ENCODE measurements at places on chromosomes 11 and 22. TPM values are rescaled to one million over a fixed set of nuclear protein-coding genes. Genes with fewer than 3 reads are reported as not detected.
A peak's percentile ranks its signal among the peaks of the same experiment; 100 is the strongest.

DNA sequence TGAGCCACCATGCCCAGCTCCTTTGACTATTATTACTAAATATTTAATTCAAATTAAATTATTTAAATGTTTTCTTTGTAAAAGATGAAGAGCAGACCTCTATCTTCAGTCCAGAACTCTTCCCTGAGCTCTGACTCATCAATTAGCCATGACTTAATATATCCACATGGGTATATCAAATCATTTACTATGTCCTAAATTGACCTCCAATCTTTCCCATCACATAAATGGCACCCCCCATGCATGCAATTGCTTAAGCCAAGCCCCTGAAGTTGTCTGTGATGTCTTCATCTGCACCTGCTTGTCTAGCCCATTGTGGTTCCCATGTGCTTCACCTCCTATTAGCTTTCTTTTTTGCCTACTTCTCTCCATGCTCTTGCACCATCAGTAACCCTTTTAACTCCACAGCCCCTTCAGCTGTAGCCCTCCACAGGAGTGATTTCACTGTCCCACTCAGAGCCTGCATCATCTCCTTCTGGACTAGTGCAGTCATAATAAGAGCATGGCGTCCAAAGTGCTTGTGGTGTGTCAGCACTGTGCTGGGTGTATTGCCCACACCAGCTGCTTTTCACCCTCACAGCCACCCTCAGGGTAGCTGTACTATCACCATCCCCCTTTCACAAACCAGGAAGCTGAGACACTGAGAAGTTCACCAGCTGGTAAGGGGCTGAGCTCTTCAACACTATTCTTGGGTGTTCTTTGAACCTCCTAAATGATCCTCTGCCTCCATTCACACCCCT lies 11.8 kb upstream of the THY1 start:
- no peak for DNase-seq

DNA sequence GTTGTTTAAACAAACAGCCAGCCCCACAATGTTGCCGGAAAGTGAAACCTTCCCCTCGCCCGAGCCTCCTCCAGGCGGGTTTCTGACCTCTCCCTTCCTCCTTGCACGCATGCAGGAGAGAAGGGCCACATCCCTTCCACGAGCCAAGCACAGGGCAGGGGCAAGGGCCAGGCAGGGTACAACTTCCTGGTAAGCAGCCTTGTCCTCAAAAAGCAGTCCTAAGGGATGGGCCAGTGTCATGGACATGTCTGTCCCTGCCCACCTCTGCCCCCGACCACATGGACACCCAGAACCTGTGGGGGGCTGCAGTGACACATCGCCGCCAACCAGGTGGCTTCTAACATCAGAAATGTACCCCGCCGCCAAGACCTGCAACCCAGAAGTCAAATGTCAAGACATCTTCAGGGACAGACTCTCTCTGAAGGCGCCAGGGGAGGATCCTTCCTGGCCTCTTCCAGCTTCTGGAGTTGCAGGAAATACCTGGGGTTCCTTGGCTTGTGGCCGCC lies 145.3 kb downstream of the CRYBB2 start:
- no peak for DNase-seq

- DNase-seq, result peak; percentile 43
These were observed at the start of gene TIRAP for GRCh38 chr11:126282736-126283591. Gene TIRAP, plus strand, starts transcription at chr11:126283093. Its CDS starts 7,802 bp downstream, at chr11:126290895.

The DDX25 gene
- 0.17 TPM for polyA plus RNA-seq

The OR5AN1 gene
- polyA plus RNA-seq, result not detected
